GM18507 (cell line): ENCODE measurements at places on chromosomes 6 and 20.

- DNase-seq: no peak
Measured at GRCh38 chr6:98014442-98015201, 731.6 kb upstream of the MMS22L start.

DNA sequence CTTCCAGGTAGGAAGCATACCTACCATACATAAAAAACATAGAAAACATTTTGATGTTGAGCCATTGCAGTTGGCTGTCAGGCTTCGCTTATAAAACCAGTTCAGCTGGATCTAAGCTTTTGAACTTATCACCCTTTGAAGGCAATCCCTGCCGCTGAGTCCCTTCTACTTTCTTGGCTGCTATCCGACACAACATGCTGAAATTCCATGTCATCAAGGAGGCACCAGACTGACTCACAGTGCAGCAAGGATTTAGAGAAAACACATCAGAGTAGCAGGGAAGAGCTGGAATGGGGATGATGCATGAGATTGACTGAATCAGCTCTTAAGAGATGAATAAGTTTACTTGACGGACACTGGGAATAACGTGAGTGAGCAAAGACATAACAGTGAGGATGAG is 135.0 kb upstream of the MAN1A1 start:
- no peak for DNase-seq

GRCh38 chr20:16942051-16942450 is 193.9 kb downstream of the OTOR start:
- DNase-seq: no peak

DNA sequence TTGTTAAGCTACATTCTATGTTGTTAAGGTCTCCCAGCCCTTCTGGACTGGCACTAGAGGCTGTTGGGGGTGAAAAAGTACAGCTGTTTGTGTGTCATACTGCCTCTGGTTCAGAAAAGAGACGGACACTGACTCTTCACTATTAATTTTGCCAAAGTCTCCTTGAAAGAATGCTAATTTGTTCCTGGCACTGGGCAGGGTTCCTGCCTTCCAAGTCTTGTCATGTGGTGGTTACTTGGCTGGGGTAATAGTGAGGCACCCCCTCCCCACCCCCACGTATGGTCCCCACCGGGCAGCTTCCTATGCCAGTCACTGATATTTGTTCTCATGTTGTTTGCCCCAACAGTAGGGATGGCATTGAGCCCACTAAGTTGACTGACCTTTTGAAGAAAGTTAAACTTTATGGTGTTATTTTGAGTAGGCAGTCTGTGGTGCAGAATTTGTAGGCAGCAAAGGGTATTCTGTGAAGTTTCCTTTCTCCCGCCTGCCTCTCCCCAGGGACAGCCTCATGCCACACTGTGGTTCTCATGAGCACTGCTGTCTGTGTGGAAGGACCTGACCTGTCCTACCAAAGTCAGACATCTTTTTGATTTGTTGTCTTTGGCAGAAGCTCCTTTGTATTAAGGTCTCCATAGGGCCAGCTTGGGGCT is 8.7 kb downstream of the CDS2 start:
- DNase-seq: no peak

GRCh38 chr20:58397429-58397828 is 8.4 kb downstream of the VAPB start:
- DNase-seq: no peak

DNA sequence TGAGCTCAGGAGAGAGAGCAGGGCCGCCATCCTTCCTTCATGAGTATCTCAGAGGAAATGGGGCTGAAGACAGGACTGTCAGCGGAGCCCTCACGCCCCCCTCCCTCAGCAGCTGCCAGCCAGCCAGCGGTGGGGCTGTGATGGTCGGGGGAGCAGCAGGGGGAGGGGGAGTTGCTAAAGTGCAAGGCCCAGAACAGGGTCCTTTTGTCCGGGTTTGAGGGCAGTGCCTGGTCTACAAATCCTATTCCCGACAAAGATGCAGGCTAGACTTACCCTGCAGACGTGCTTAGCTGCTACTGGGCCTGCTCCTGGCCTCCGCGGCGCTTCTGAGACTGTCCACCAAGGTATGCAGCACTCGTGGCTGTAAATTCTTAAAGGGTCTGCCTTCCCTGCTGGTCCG is 593.4 kb upstream of the CDH4 start:
- no peak for DNase-seq

- DNase-seq: no peak
Measured at GRCh38 chr20:63773571-63774241, 34.1 kb downstream of the SLC2A4RG start.

- DNase-seq: no peak
Measured at GRCh38 chr6:43367245-43367984, 2.0 kb downstream of the ZNF318 start.

DNA sequence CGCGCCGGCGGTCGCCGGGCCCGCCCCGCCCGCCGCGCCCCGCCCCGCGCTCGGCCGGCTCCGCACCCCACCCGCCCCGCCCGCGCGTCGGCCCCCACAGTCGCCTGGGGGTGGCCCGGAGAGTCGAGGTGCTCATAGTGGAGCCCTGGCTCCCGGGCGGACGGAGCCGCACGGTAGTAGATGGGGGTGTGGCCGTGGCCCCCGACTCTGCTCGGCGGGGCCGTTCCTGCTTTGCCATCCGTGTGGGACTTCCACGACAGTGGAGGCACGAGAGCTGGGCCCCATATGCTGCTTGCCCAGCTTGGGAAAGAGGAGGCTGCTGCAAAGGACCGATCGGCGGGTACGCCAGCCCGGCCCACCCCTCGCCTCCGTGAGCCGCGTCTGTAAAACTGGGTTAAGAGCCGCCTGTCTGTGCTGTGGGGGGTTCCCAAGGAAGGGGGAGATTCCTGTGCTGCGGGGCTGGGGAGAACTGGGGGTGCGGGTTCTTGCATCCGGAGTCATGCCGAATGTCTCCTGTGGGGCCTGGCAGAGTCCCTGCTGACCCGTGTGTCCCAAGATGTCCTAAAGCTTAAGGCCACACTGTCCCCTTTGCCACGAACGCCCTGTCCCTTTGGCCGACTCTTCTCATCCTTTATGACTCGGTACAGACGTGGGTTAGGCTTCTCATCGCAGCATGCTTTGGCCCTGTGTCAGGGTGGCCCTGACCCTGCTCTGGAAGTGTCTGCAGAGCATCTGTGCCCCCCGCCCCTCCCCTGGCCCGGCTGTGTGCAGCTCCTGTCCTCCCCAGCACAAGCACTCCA is at the start of gene OPRL1:
TSS of gene OPRL1 (plus strand) at position 70 of the 800 bp plus-strand sequence. CDS start 12,639 bp downstream, outside the sequence.
- no peak for DNase-seq

DNA sequence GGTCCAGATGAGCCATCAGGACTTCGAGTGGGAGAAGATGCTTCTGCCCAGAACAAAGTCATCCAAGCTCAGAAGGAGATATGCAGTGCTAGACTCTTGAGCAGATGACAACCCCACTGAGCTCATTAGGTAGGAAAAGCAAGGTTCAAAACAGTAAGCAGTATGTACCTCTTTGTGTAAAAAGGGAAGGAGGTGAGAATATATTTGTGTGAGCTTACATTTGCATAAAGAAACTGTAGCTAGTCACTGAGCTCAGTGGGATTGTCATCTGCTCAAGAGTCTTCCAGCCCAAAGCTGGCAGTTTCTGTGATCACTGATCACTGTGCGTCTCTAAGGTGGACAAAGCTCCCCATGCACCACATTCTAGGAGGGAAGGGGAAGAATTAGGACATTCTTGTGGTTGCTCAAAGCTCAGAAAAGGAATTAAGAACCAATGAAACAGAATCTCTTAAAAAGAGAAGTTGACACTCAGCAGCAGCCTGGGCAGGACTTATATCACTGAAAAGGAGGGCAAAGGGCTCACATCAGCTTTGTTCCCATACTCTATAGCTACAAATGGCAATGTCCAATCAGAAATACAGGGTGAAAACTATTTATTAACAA is 90.0 kb upstream of the MAFB start:
- no peak for DNase-seq

DNA sequence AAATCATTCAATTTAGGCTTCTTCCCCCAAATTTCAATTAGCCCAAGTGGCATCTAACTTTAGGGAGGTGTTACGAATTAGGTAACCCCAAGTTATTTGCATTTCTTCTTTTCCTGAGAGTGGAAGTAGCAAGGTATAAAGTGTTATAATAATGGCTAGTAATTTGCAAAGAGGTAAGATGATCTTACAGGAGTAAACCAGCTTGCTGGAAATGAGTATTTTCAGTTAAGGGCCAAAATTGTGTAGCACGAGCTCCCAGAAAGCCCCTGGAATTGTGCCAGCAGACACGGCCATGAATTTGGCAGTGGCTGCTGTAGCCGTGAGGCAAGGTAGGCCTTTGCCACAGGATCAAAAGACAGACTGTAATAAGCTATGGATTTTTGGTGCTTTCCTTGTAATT is 38.0 kb downstream of the CITED2 start:
- DNase-seq: no peak

DNA sequence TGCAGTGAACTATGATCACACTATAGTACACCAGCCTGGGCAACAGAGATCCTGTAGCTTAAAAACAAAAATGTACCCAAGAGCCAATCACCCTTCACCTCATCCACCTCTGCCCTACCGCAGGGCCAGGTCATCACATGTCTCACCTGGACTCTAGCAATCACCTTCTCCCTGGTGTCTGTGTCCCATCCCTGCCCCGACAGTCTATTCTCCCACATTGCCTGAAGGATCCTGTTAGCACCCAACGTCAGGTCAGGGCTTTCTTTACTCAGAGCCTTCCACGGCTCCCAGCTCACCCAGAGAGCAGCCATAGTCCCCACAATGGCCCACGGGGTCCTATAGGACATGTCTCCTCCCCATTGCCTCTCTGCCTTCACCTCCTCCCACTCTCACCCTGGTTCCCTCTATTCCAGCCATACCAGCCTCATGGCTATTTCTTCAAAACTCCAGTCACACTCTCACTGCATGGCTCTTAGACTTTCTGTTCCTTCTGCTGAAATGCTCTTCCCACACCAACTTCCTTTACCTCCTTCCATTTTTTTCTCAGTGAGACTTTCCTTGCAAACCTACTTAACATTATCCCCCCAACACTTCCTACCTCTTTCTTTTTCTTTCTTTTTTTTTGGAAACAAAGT is 22.5 kb upstream of the ARFGEF2 start:
- no peak for DNase-seq

GRCh38 chr6:36033935-36034334 is 6.3 kb downstream of the MAPK14 start:
- DNase-seq: no peak

GRCh38 chr6:151131324-151132007 is 108.3 kb upstream of the AKAP12 start:
- DNase-seq: no peak

DNA sequence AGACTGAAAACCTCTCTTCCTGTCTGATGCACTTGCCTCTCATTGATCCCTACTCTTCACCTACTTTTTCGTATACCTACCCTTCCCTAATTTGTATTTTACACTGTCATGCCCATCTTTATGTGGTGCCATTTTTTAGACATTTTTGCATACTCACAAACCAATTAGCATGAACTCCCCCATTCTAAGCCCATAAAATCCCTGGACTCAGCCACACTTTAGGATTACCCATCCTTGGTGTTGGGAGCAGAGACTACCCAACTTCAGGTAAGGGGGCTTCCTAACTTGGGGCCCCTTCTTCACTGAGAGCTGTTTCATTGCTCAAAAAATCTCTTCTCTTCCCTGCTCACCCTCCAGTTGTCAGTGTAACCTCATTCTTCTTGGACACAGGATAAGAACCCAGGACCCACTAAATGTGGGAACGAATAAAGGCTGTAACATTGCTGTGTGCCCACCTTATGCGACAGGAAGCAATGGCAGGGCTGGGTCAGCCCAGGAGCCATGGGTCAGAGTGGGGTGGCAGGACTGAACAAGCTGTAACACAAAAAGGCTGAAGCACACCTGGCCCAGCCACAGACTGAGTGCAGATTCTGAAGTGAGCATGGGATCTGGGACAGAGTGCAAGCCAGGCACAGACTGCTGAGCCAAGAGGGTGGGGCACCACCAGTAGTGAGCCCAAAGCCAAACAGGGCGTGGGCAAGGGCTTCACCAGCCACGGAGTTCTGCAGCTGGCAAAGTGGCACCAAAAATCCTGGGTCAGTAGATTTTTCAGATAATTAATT is 789.1 kb upstream of the HS3ST5 start:
- DNase-seq: no peak

DNA sequence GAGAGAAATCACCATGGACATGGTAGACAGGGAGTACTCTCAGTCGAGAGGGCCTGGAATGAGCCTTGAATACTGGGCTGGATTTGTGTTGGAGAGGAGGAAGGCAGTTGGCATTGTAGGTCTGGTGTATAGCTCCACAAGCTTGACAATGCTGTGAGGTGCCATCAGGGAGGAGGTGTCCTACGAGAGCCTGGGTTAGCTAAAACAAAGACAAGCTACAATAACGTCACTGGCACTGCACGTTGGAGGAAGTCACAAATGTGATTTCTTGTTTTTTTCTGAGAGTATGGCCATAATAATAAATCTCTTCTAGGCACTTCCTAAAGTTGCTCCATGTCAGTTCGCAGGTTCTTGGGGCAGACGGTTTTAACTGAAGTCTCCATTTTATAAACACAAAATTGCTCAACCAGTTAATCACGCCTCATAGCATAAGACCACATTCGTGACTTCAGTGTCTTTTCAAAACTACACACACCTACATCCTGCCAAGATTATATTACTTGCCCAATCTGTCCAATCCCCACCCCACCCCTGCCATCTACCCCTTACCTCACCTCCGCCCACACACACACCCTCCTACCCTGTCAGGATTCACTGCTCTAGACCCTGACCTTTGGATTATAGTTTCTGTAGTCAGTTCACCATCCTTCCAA is 4.4 kb upstream of the HLA-DMB start:
- no peak for DNase-seq

GRCh38 chr6:141426400-141426980 is 706.2 kb upstream of the GJE1 start:
- no peak for DNase-seq

DNA sequence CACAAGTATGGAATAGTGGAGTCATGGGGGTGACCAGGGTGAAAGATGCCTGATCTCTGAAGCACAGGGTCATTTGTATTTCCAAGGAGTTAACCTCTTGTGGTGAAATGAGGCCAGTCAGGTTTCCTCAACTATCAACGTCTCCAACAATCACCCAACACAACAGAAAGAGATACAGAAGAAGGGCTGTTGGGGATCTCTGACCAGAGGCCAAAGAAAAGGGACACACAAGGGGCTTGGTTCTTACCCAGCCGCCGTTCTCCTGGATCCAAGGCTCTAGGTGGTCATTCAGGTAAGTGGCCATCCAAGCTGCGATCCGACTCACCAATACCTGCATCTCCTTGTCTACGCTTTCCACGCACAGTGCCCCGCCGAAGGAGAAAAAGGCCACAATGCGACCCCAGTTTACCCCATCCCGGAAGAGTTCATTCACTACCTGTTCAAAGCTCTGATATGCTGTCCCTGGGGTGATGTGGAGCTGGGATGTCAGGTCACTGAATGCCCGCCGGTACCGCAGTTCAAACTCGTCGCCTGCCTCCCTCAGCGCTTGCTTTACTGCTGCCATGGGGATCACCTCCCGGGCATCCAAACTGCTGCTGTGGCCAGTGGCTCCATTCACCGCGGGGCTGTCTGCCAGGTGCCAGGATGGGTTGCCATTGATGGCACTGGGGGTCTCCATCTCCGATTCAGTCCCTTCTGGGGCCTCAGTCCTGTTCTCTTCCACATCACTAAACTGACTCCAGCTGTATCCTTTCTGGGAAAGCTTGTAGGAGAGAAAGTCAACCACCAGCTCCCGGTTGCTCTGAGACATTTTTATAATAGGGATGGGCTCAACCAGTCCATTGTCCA is 1.0 kb downstream of the BCL2L1 start:
- DNase-seq: no peak
